ENCODE measurements at places on chromosomes 12 and 14. TPM values are rescaled to one million over a fixed set of nuclear protein-coding genes. Genes with fewer than 3 reads are reported as not detected.

Gene TAS2R9
- total RNA-seq = not detected

Gene KRT74
- not detected for total RNA-seq

Gene RNASE3
- total RNA-seq = not detected

Gene CD4
- total RNA-seq = 40.6 TPM

Gene TAOK3
- 31.1 TPM for total RNA-seq

Gene TMCC3
- total RNA-seq = 16.8 TPM

Gene CACNA2D4
- total RNA-seq = 6.2 TPM

Gene PIWIL1
- total RNA-seq = not detected

Gene ELK3
- 57.8 TPM for total RNA-seq

Gene ASPG
- total RNA-seq = 0.13 TPM

Gene MANSC4
- total RNA-seq = not detected

Gene PYGL
- 78.6 TPM for total RNA-seq

Gene VRTN
- not detected for total RNA-seq

Gene NFYB
- total RNA-seq = 44.1 TPM

Gene MGAT2
- total RNA-seq = 28.9 TPM

- peak; percentile 90 for DNase-seq
- H3K27ac ChIP-seq = peak within 1 kb of the TSS; percentile 75
- peak within 1 kb of the TSS; percentile 82 for H3K4me3 ChIP-seq
- no peaks in the 10 kb centered on the region for H3K27me3 ChIP-seq
- no peaks in the 10 kb centered on the region for H3K4me1 ChIP-seq
Measured at GRCh38 chr12:57772429-57773322, at the start of gene EEF1AKMT3. Gene EEF1AKMT3 (plus strand): TSS chr12:57772614. CDS start chr12:57772725, 111 bp downstream.

- no peak overlapping the region for H3K4me3 ChIP-seq
- H3K27ac ChIP-seq = no peak overlapping the region
- H3K36me3 ChIP-seq = no peaks in the 10 kb centered on the region
Measured at GRCh38 chr14:105201925-105202513, 20.9 kb upstream of the NUDT14 start.

GRCh38 chr12:46027172-46027571, 36.8 kb upstream of the SCAF11 start:
- no peak for DNase-seq
- H3K4me1 ChIP-seq = no peaks in the 10 kb centered on the region
- no peak overlapping the region for H3K27ac ChIP-seq
- no peak overlapping the region for H3K4me3 ChIP-seq

DNA sequence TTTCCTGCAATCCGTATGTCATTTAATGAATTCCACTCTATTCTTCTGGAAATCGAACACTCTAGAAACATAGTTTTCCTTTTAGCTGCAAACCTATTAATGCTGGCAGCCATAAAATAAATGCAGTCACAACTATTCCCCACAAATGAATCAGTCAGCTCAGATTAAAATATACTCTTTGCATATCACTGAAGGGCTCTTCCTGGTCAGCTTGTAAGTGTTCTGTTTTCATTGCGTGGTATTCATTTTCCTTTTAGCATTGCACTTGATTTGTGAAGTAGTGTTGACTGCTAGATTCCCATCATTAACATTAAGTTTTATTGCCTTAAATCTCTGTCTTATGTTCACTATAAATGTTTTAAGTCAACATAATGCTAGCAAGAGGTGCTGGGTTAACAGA, 685.9 kb downstream of the DIO2 start:
- H3K4me1 ChIP-seq = no peaks in the 10 kb centered on the region
- no peak for DNase-seq
- H3K27me3 ChIP-seq = no peaks in the 10 kb centered on the region

GRCh38 chr12:51397670-51398069, 6.5 kb upstream of the GALNT6 start:
- H3K36me3 ChIP-seq = no peaks in the 10 kb centered on the region
- no peak for DNase-seq
- no peak overlapping the region for H3K27ac ChIP-seq
- H3K4me3 ChIP-seq = no peak overlapping the region

DNA sequence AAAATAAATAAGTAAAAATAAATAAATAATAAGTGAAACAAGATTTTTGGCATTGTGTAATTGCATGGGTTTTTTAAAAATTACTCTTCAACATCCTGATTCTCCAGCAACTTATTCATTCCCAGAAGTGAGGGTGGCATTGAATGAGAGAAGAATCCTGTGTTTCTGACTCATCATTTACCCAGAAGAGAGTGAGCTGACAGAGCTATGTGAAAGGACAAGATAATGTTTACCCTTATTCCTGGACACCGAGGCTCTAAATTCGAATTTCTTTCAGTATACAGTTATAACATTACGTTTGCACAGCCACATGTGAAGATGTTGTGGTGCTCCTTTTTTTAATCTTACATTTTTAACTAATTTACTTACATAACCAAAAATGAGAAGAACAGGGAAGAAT, 36.4 kb downstream of the BBS10 start:
- no peaks in the 10 kb centered on the region for H3K36me3 ChIP-seq
- H3K4me1 ChIP-seq = no peaks in the 10 kb centered on the region
- H3K4me3 ChIP-seq = no peak overlapping the region
- H3K27ac ChIP-seq = no peak overlapping the region
- no peak for DNase-seq

DNA sequence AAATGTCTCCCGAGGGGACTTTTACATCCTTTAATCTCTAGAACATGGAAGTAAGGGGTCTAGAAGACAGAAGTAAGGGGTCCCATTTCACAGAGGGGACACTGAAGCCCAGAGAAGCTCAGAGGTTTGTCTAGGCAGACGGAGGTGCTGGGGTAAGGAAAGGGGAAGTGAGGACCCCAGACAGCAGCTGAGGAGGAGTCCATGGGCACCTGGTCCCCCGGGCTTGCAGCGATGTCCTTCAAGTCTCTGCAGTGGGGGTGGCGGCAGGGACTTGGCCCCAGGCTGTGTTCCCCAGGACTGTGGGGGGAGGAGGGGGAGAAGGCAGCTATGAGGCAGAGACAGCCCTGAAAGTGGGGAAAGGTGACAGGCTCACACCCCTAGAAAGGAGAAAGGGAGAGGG, 30.7 kb downstream of the DTX1 start:
- H3K36me3 ChIP-seq = no peaks in the 10 kb centered on the region
- no peak overlapping the region for H3K27ac ChIP-seq
- no peaks in the 10 kb centered on the region for H3K4me1 ChIP-seq
- no peak overlapping the region for H3K4me3 ChIP-seq
- no peaks in the 10 kb centered on the region for H3K27me3 ChIP-seq

- peaks cover 8% of the 10 kb centered on the region for H3K36me3 ChIP-seq
- no peak overlapping the region for H3K27ac ChIP-seq
- H3K4me3 ChIP-seq = no peak overlapping the region
- DNase-seq = no peak
- H3K4me1 ChIP-seq = no peaks in the 10 kb centered on the region
- no peaks in the 10 kb centered on the region for H3K27me3 ChIP-seq
Measured at GRCh38 chr14:76073717-76074116, 78.0 kb upstream of the GPATCH2L start.

DNA sequence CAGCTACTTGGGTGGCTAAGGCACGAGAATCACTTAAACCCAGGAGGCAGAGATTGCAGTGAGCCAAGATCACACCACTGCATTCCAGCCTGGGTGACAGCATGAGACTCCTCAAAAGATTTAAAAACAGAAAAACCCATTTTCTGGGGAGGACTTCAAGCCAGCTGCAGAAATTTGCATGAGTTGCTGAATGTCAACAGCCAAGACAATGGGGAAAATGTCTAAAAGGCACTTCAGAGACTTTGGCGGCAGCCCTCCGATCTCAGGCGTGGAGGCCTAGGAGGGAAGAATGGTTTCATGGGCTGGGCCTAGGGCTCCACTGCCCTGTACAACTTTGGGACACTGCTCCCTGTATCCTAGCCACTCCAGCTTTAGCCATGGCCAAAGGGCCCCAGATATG, 177.8 kb upstream of the C14orf180 start:
- no peak overlapping the region for H3K27ac ChIP-seq
- H3K27me3 ChIP-seq = no peaks in the 10 kb centered on the region
- no peaks in the 10 kb centered on the region for H3K36me3 ChIP-seq

GRCh38 chr12:24360907-24361306, 411.4 kb upstream of the SOX5 start:
- no peak overlapping the region for H3K27ac ChIP-seq
- no peak for DNase-seq
- H3K4me1 ChIP-seq = no peaks in the 10 kb centered on the region
- no peak overlapping the region for H3K4me3 ChIP-seq
- no peaks in the 10 kb centered on the region for H3K27me3 ChIP-seq

GRCh38 chr14:72420749-72421474, 473.0 kb downstream of the DPF3 start:
- H3K27me3 ChIP-seq = no peaks in the 10 kb centered on the region
- peak; percentile 85 for DNase-seq
- H3K36me3 ChIP-seq = no peaks in the 10 kb centered on the region
- no peak overlapping the region for H3K27ac ChIP-seq
- H3K4me3 ChIP-seq = no peak overlapping the region

DNA sequence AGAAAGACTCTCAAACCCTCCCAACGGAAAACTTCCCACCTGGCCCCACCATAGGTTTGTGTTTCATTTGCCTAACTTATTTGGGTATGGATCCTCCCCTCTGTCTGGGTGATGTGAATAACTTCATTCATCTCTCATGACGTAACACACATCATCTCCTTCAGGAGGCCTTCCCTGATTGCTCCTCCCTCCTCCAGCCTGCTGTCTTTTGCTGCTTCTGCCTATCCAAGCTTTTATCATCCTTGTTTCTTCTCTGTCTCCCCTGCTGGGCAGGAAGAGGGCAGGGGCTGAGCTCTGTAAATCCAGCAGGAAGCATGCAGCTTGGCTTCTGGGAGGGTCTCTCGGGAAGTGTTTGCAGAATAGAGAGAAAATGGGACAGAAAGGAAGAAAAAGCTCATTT, 766.0 kb upstream of the TBX3 start:
- no peak overlapping the region for H3K27ac ChIP-seq
- no peak overlapping the region for H3K4me3 ChIP-seq
- no peaks in the 10 kb centered on the region for H3K36me3 ChIP-seq
- no peak for DNase-seq
- no peaks in the 10 kb centered on the region for H3K27me3 ChIP-seq

- no peak for DNase-seq
- no peak overlapping the region for H3K27ac ChIP-seq
- no peaks in the 10 kb centered on the region for H3K27me3 ChIP-seq
- H3K4me3 ChIP-seq = no peak overlapping the region
Measured at GRCh38 chr12:55036326-55037115, 16.7 kb downstream of the NEUROD4 start.

DNA sequence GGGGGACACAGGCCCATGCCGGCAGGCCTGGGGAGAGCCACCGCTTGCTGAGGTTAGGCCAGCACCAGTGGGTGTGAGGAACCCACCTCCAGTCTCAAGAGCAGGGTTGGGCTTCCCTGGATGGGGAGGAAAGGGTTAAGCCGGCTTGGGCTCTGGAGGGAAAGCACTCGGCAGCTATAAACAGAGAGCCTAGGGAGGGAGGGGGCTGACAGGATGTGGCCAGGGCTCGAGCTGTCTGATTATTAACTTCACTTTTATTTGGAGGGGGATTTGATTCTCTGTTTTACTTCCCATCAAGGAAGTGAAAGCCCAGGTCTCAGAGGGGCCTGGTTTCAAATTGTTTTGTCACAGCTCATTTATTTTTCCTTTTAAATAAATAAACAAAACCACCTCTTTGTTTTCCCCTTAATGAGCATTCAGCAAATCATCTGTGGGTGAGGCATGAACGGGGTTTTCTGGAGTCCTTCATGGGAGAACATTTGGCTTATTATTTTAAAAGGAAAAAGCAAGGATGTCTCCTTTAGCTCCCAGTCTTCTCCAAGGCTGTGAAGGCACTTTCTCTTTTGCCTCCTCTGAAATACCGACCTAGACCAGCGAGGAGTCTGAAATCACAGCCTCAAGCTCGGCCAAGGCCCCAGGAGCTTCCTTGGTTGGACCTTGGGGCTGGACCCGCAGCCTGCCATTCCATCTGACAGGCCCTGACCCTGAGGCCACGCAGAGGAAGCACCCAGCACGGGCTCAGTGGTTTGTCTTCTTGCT, 21.9 kb upstream of the ZFP36L1 start:
- no peaks in the 10 kb centered on the region for H3K27me3 ChIP-seq
- no peaks in the 10 kb centered on the region for H3K36me3 ChIP-seq
- peak overlapping the region; percentile 43 for H3K27ac ChIP-seq
- H3K4me3 ChIP-seq = no peak overlapping the region
- peak; percentile 79 for DNase-seq
- no peaks in the 10 kb centered on the region for H3K4me1 ChIP-seq

GRCh38 chr12:121974026-121974985, 47.4 kb upstream of the BCL7A start:
- no peak for DNase-seq
- no peaks in the 10 kb centered on the region for H3K36me3 ChIP-seq
- H3K27me3 ChIP-seq = no peaks in the 10 kb centered on the region
- peaks cover 2% of the 10 kb centered on the region for H3K4me1 ChIP-seq
- H3K4me3 ChIP-seq = no peak overlapping the region

- peak overlapping the region; percentile 48 for H3K4me3 ChIP-seq
- no peak for DNase-seq
- no peak overlapping the region for H3K27ac ChIP-seq
- H3K36me3 ChIP-seq = no peaks in the 10 kb centered on the region
Measured at GRCh38 chr14:91252871-91253794, 8.6 kb upstream of the GPR68 start.

DNA sequence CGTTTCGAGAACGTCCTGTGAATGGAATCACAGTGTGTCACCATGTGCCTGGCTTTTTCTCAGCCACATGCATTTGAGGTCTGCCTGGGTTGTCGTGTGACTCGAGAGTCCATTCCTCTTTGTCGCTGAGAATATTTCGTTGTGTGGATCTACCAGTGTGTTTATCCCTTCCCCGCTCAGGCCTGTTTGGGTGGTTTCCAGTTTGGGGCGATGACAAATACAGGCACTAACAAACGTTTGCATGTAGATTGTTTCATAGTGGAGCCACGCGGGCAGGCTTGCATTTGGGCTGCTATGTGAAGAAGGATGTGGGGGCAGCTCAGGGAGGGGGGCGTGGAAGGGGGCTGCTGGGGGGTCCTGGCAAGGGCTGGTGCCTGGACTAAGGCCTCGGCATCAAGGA, 14.1 kb downstream of the RIN3 start:
- no peaks in the 10 kb centered on the region for H3K27me3 ChIP-seq
- DNase-seq = no peak
- no peak overlapping the region for H3K4me3 ChIP-seq
- H3K4me1 ChIP-seq = no peaks in the 10 kb centered on the region
- no peaks in the 10 kb centered on the region for H3K36me3 ChIP-seq

- no peak overlapping the region for H3K4me3 ChIP-seq
- no peak overlapping the region for H3K27ac ChIP-seq
- H3K27me3 ChIP-seq = no peaks in the 10 kb centered on the region
- DNase-seq = no peak
- no peaks in the 10 kb centered on the region for H3K36me3 ChIP-seq
Measured at GRCh38 chr12:50415899-50416479, 15.3 kb downstream of the LARP4 start.

GRCh38 chr12:19105463-19105862, 24.1 kb upstream of the PLEKHA5 start:
- H3K4me3 ChIP-seq = no peak overlapping the region
- no peaks in the 10 kb centered on the region for H3K27me3 ChIP-seq
- no peak overlapping the region for H3K27ac ChIP-seq
- no peaks in the 10 kb centered on the region for H3K36me3 ChIP-seq
- DNase-seq = no peak
